Activated CD8-positive, alpha-beta T cell treated with anti-CD3 and anti-CD28 coated beads, Interleukin-2, amount 10 ng/mL, durations not matched to agents 7 days and 5 days (primary cell): ENCODE measurements at places on chromosomes 6 and 20. TPM values are rescaled to one million over a fixed set of nuclear protein-coding genes. Genes with fewer than 3 reads are reported as not detected.

Gene COL9A1
- total RNA-seq: not detected

Gene SAMD3
- 28.9 TPM for total RNA-seq

Gene ZSCAN23
- total RNA-seq: 0.79 TPM

Gene C6orf163
- 1.5 TPM for total RNA-seq

Gene SMOC2
- not detected for total RNA-seq

Gene NOTCH4
- 0.44 TPM for total RNA-seq

Gene GRM1
- total RNA-seq: not detected

Gene OLIG3
- 0.34 TPM for total RNA-seq

Gene MOXD1
- not detected for total RNA-seq

Gene DYNLT2
- 2.6 TPM for total RNA-seq

DNA sequence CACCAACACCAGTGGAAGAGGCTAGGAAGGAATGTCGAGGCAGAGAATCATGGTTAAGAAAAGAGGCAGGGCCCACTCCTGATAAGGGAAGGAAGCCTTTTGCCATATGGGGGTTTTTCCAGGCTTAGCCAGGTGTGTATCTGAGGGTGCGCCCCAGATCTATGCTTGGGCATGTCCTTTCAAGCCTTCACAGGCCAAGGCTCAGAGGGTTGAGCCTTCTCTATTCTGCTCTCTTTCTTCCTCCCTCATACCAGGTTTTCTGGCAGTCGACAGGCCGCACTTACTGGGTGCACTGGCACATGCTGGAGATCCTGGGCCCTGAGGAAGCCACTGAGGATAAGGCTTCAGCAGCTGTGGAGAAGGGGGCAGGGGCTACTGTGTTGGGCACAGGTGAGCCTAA is 4.7 kb downstream of the CUL9 start:
- DNase-seq: no peak

GRCh38 chr6:8628063-8628462 is 192.7 kb upstream of the SLC35B3 start:
- DNase-seq: no peak

GRCh38 chr20:63457737-63458136 is 14.7 kb downstream of the KCNQ2 start:
- no peak for DNase-seq

- no peak for DNase-seq
These were observed 187.8 kb upstream of the LRFN2 start for GRCh38 chr6:40774932-40775331.

DNA sequence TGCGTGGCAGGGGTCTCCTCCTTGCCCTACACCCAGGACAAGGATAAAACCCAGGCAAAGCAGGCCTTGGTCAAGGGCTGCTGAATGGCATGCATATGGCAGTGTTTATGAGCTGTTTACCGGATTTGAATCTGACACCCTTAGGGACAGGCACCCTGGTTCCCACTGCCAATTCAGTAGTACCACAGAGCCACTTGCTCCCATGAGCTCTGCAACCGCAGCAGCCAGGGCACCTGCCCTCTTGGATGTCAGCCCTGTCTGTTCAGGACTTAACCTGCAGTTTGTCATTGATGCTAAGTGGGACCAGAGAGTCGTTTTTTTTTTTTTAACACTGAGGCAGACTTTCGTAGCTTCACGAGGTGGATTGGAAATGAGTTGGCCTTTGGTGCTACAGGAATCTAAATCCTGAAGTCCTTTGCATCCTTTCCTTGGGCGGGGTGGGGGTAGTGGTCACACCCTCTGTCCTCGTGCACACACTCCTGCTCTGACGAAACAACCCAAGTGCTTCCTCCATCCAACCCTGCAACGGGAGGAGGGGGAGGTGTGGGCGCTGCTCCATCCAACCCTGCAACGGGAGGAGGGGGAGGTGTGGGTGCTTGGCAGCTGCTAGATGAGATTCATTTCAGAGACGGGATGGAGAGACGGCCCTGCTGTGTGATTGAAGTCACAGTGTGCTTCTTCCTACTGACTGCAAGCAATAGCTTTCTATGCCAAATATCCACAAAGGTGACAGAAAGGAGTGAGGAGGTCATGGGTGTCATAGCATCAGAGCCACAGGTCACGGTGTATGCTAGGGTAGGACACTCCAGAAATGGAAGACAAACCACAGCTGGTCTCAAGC is 166.5 kb downstream of the SMOC2 start:
- DNase-seq: no peak

- DNase-seq: no peak
These were observed 90.9 kb downstream of the DTD1 start for GRCh38 chr20:18678549-18679419.

- no peak for DNase-seq
These were observed 295.9 kb downstream of the NKAIN2 start for GRCh38 chr6:124099520-124099919.

- DNase-seq: no peak
These were observed 105.3 kb upstream of the TAB2 start for GRCh38 chr6:149212206-149212605.

GRCh38 chr20:19557291-19557690 is 200.8 kb upstream of the RIN2 start:
- DNase-seq: no peak

GRCh38 chr6:170085475-170086401 is 205.1 kb downstream of the DLL1 start:
- DNase-seq: no peak

GRCh38 chr20:46323557-46323956 is 15.3 kb upstream of the CDH22 start:
- no peak for DNase-seq

DNA sequence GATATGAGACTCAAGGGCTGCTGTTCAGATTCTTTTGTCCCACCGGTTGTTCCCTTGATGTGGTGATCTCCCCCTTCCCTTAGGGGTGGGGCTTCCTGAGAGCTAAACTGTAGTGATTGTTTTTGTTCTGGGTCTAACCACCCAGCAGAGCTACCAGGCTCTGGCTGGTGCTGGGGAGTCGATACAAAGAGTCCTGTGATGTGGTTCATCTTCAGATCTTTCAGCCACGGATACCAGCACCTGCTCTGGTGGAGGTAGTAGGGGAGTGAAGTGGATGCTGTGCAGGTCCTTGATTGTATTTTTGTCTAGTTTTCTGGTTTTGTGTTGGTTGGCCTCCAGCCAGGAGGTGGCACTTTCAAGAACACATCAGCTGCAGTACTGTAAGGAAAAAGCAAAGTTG is 801.6 kb downstream of the EPHA7 start:
- DNase-seq: no peak

DNA sequence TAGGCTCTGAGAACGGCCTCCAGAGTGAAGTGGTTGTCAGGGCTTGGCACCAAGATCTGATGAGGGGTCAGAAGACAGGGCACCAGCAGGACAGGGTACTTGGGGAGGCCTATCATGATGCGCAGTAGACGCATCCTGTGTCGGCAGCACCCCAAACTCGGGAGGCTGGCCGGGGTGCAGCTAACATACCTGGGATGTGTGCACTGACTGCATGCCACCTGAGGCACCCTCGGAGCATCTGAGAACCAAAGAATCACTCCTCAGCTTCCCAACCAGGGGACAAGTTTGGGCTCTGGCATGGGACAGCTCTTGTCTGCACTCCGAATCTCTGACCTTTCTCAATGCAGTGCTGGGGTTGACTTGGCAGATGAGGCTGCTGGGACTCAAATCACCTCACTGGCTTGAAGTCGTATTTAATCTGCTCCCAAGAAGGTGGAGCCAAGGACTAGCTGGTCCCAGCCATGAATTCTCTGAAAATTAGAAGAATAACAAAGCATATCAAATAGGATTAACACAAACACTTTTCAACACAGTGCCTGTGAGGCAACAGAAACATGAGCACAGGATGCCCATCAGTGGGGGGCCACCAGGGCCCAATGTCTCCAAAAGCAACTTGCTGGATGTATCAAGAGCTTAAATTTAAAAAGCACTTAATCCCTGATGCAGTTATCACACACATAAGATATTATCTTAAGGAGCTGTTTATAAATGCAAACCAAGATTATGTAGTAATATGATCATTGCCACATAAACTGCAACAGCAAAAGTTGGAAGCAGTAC is 348.8 kb downstream of the PREX1 start:
- no peak for DNase-seq

- DNase-seq: no peak
These were observed 150.4 kb downstream of the RNGTT start for GRCh38 chr6:88813045-88813444.

DNA sequence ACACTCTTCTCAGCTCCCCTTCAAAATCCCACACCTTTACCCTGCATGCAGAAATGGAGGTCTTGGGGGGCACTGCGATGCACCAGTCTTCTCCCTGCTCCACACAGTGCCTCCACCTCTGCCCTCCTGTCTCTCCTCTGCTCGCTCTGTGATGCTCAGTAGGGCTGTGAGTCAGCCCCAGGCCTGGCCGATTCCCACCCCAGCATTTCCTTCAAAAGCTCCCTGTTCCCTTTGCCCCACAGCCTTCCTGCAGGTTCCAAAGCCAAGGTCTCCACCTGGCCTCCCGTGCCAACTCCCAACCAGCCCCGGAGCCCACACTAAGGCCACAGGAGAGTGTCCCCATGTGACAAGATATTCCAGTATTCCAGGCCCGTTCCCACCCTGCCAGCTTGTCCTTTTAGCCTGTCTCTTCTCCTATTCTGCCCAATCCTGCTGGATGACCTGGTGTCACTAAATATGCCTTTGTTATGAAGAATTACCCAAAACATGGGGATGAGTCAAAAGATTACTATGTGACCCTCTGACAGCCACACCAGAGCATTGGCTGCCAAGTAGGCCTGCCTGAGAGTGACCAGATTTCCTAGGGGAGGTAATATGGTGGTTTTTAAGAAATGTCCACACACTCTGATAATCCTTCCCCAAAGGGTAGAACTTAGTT is 118.9 kb upstream of the NXT1 start:
- no peak for DNase-seq

DNA sequence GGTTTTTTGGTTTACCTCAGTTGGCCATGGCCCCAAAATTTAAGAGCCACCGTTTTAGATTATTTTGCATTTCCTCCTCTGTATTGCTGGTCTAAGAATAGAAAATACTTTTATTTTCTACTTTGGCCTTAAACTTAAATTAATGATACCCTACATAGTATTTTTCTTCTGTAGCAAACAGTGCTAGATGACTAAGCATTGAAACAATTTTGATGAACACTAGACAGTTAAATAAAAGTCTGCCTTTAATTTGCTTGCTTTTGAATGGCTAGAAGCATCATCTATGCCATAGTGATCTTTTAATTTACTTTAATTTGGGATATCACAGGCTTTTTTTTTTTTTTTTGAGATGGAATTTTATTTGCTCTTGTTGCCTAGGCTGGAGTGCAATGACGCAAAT is 106.4 kb downstream of the CD109 start:
- DNase-seq: no peak

DNA sequence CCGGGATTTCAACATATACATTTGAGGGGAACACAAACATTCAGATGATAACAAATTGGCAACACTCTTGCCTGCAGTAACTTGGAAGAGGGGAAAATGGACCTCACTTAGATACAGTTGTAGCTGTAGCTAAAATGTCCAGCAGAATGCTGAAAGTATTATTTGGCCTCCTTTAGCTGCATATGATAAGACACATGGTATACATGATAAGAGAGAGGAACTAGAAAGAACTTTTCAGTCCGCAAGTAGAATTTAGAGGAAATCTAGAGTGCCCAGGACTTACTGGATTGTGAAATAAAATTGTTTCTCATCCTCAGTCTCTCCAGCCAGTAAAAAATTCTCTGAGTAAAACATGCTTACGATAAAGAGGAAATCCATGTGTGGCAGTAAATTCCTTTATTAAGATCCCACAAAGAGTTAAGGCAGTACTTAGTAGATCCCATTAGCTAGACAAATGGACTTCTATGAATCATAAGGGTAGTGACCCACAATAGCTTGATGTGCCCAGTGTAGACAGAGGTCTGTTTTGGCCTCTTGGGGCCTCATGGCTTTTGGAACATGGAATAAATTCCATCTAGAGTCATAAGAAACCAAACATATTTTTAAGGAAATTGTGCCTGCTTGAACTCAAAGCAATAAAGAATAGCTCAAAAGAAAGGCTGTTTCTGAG is 87.9 kb upstream of the RBM24 start:
- DNase-seq: no peak

- no peak for DNase-seq
These were observed 45.7 kb upstream of the TSHZ2 start for GRCh38 chr20:52926505-52926904.

DNA sequence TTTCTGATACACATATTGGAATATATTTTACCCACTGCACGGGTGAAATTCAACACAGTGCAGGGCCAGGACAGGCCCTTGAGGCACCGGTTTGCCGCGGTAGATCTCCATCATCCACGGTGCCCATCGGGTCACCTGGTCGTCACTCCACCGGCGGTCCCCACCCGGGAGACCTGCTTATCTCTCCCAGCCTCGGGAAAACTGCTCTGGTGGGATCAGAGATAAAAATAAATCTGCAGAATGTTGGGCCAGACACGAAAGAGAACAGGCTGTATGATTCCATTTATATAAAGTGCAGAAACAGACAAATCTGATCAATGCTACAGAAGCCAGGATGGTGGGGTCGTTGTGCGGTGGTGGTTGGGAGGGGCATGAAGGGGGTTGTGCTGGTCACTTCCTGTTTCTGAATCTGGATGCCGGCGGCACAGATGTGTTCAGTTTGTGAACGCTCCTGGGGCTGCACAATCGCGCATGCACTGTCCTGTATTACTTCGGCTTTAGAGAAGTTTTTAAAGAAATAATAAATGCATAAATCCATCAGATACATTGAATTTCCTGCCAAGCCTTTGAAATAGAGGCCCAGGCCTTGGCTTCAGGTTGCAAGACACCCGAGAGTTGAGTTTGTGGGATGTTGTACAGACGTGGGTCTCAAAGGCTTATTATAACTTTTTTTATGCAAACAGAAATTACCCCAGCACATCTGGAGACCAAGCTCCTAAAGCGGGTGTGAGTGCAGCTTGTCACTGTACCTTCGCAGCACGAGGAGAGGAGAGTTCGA is 54.3 kb downstream of the ANKRD60 start:
- DNase-seq: no peak

DNA sequence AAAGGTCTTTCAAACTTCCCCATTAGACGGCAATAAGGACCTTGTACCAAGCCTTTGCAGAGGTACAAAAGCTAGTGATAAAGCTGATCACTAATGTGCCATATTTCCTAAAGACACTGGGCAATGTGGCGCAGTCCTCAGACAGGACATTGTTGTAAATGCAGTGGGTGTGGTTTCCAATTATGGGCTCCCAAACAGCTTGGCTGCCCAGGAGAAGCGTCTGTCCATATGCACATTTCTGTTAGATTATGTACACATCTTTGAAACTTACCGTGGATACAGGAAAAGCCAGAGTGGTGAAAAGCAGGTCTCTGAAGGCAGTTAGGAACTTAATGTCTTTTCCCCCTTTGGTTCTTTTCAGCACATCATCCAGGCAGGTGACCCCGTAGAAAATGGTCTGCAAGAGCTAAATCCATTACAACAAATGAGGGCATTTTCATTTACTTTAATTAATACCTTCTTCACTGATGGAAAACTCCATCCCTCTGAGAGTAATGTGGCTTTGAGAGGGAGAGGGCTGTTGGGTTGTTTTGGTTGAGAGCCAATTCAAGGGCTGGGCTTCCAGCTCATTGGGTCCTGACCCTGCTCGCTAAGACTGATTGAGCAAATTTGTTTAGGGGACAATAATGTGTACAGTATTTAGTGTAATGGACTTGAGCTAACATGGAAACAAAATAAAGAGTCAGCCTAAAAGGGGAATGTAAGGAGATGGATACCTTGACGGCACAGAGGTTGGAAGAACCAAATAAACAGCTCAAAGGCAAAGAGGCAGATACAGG is 10.4 kb downstream of the ADTRP start:
- DNase-seq: no peak

GRCh38 chr6:149888659-149889058 is 9.3 kb downstream of the RAET1E start:
- DNase-seq: no peak
